ENCODE measurements at places on chromosomes 2 and 18.

GRCh38 chr2:215793747-215794595 lies 219.4 kb downstream of the MREG start:
- no peak for DNase-seq

GRCh38 chr2:119826370-119826961 lies 66.7 kb downstream of the PTPN4 start:
- DNase-seq, result no peak

GRCh38 chr2:104849101-104849500 lies 4.8 kb upstream of the POU3F3 start:
- DNase-seq, result no peak

- no peak for DNase-seq
Measured at GRCh38 chr2:233676046-233676445, 4.3 kb downstream of the UGT1A9 start.

DNA sequence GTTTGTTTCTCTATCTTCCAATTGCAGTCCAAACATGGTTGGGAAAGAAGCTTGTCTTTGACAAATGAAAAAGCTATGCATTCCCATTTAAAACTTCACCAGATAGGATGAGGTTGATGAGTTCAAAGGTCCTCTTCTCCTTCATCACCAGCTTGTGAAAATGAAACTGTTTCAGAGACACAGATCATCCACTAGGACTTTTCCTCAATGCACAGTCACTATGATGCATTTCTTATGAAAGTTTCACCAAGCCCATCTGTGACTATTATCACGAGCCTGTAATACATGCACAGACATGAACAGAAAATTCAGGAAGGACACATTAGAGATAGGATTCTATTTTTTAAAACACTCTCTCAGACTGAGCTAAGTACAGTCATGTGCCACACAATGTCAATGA lies 644.4 kb downstream of the PLCL1 start:
- no peak for DNase-seq

- DNase-seq, result no peak
Measured at GRCh38 chr2:10820978-10821695, 8.6 kb upstream of the PDIA6 start.

GRCh38 chr2:152046940-152047339 lies 51.9 kb downstream of the CACNB4 start:
- no peak for DNase-seq

- DNase-seq, result no peak
Measured at GRCh38 chr2:130870779-130871178, 34.1 kb downstream of the ARHGEF4 start.

- no peak for DNase-seq
Measured at GRCh38 chr2:177797808-177798207, 274.8 kb downstream of the PDE11A start.

- DNase-seq, result no peak
Measured at GRCh38 chr18:35516789-35517188, 19.0 kb upstream of the INO80C start.

GRCh38 chr2:31192851-31193392 lies 24.4 kb downstream of the CAPN14 start:
- DNase-seq, result no peak

GRCh38 chr18:76499021-76499420 lies 4.0 kb upstream of the ZNF516 start:
- DNase-seq, result no peak

DNA sequence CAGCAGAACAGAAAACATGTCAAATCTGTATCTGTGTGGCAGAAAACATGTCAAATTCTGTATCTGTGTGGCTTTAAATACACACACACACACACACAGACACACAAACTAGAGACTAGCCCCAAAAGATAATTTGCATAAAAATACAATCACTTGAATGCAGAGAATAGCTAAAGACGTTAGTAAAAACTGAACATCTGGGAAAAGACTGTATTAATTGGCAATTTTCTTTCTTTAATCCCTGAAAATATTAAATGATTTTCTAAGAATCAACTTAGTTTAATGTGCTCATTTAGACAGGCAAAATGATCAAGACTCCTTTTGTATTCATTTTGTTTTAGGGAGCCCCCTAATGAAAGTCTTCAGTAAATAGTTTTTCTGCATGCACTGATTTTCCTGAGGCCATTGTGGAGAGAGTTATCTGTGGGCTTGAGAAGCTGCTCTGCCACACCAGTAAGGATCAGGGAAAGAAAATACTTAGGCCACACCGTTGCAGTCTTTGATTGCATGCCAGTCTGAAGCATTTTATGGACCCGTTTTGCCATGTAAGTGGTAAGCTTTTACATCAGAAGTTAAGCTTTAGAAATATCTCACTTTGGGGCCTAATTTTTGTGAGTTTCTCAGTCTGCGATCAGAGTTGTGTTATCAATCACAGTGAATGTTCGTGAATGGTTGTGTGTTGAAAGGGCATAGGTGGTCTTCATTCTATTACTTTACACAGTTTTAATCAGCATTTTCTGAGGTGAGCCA lies 2.2 kb downstream of the SPATS2L start:
- DNase-seq, result no peak

- no peak for DNase-seq
Measured at GRCh38 chr2:8984157-8984556, 19.3 kb downstream of the MBOAT2 start.

DNA sequence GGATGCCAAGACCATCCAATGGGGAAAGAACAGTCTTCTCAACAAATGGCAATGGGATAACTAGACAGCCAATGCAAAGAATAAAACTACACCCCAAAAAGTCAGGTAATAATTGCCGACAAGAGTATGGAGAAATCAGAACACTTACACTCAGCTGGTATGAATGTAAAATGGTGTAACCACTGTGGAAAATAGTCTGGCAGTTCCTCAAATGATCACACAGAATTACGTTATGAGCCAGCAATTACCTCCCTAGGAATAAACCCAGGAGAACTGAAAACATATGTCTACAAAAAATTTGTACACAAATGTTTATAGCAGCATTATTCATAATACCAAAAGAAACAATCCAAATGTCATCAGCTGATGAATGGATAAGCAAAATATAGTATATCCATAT lies 8.8 kb downstream of the IWS1 start:
- DNase-seq, result no peak

- DNase-seq, result no peak
Measured at GRCh38 chr18:59547581-59548182, 149.5 kb downstream of the CCBE1 start.

- DNase-seq, result no peak
Measured at GRCh38 chr2:8633735-8634313, 48.0 kb upstream of the ID2 start.

- DNase-seq, result no peak
Measured at GRCh38 chr18:12321333-12321732, 13.3 kb downstream of the TUBB6 start.

DNA sequence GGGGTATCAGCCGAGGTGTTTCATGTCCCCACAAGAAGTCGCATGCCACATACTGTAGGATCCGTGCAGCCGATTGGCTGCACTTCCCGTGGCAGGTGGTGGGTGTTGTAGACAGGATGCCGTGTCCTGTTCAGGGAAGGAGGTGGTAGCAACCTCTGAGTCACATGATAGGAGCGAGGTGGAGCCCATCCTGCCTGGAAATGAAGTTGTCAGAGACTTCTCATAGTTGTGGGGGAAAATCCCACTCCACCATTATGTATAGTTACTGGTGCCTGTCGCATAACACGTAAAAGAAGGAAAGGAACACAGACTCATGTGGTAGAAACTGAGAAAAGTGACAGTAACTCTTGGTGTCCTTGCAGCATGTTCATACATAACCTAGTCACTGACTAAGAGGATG lies 91.4 kb upstream of the IL1R2 start:
- no peak for DNase-seq

All from hypothalamus (tissue), 51 donors.